NCI-H2029 (cell line): ENCODE measurements at places on chromosomes 7 and 10.

DNA sequence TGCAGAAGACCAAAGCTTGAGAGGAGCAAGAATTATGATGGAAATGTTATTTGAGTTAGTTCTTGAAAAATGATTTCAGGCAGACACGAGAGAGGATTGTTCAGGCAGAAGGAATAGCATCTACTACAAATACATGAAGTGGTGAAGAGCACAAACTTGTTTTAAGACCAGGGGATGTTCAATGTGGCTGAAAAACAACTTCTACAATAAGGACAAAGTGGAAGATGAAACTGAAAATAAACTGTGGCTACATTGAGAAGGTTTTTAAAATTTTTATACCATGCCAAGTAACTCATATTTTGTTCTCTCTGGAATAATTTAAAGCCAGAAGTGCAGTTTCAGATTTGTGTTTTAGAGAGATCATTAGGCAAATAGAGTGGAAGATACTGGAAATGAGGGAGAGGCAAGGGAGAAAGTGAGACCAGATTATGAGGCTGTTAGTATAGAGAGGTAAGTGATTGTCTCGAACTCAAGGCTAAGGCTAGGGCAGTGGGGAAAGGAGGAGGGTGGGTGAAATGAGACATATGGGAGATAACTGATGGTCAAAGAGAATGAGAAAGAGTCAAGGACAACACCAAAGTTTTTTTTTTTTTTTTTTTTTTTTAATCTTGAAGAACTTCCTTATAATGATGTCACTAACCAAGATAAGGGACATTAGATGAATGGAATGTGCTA, 115.4 kb downstream of the MDFIC start:
- no peak for DNase-seq

GRCh38 chr10:124998624-124999291, 56.8 kb downstream of the ZRANB1 start:
- DNase-seq, result no peak

GRCh38 chr10:2933071-2933470, 134.3 kb upstream of the PFKP start:
- no peak for DNase-seq

DNA sequence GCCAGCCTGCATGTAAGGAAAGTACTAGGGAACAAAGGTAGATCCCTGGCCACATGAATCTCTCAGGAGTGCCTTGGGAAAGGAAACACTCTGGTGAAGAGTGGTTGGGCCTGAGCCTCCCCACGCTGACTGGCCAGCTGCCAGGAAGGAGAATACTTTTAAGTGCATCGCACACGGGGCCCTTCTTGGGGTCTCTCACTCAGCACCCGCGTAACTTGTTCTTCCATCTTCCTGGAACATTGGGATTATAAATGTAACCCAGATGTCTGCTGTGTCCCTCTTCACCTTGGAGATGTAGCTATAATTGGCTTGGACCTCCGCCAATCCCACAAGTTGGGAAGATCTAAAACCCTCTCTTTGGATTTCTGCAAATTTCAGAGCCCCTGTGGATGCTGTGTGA, 4.4 kb upstream of the GLI3 start:
- no peak for DNase-seq

GRCh38 chr7:155296006-155296787, 1.5 kb upstream of the INSIG1 start:
- DNase-seq, result no peak

GRCh38 chr10:126953886-126954285, 48.7 kb downstream of the DOCK1 start:
- DNase-seq, result no peak

- no peak for DNase-seq
Measured at GRCh38 chr10:4396401-4397283, 429.4 kb upstream of the AKR1E2 start.

- DNase-seq, result no peak
Measured at GRCh38 chr7:1610013-1610677, 40.3 kb upstream of the PSMG3 start.

- no peak for DNase-seq
Measured at GRCh38 chr10:38118072-38118807, 24.1 kb downstream of the ZNF37A start.

DNA sequence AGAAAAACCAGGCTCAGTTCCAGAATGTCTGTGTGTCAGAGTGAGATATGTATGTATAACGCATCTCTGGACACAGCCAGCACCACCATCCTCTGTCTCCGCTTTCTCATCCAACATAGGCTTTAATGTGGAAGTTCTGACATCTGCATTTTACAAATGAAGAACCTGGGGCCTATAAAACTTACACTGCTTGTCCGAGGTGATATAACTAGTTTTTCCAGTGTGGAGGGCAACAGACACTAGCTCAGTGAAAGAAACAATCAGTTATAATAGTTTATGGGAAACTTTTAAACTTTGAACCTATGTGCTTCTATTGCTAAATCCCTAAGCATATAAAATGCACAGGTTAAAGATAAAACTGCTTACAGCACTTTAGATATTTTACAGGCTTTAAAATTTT, 208.7 kb downstream of the CRPPA start:
- no peak for DNase-seq

DNA sequence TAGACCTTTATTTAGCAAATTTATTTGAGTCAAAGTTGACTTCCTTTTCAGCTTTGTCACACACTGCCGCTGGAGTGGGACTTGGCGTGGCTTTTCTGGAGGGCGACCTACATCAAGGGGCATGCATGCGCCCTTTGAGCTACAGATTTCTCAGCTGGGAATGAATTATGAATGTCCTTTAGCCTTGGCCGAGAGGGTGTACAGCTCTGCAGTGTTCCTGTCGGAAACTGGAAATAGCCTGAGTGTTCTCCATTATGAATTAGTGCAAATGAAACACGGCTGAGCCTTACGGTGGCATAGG, 79.7 kb downstream of the GLRX3 start:
- no peak for DNase-seq

GRCh38 chr7:141847996-141848395, 6.7 kb upstream of the PRSS37 start:
- peak; percentile 12 for DNase-seq

GRCh38 chr7:132407764-132408163, 168.5 kb downstream of the PLXNA4 start:
- DNase-seq, result no peak

GRCh38 chr7:143728333-143728862, 29.1 kb downstream of the CTAGE6 start:
- no peak for DNase-seq

GRCh38 chr7:111356941-111357340, 205.4 kb downstream of the IMMP2L start:
- no peak for DNase-seq

- no peak for DNase-seq
Measured at GRCh38 chr10:24727786-24728185, 4.1 kb upstream of the ARHGAP21 start.

DNA sequence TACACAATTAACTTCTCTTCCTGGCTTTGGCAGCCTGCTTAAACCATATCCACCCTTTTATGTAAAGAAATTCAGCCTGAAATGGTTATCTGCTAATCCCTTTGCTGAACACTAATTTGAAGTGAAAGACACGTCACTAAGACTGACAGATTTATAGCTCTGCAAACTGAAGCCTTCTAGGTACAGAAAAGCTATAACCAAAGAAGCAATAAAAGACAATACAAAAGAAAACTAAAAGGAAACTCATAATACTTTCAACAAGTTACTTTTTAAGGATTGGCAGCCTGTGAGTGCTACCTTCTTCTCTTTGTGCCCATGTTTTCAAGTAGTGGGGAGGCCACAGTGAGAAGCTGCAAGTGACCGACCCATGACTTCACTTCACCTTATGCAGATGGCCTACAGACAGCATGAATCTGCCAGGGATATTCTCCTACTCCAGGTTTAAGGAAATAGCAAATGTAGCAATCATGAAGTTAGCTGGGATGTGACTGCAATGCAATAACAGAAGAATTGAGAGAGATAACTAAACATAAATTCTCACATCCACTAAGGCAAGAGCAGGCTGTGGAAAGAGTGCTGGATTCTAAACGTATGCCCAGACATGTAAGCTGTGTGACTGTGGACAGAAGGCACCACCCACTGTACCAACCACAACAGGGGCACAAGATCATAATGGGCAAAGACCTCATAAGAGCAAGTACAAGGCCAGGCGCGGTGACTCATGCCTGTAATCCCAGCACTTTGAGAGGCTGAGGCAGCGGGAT, 10.7 kb upstream of the SPOCK2 start:
- no peak for DNase-seq

GRCh38 chr7:154864523-154864891, 138.4 kb downstream of the PAXIP1 start:
- DNase-seq, result no peak

- DNase-seq, result no peak
Measured at GRCh38 chr7:144869082-144869481, 33.2 kb upstream of the TPK1 start.

DNA sequence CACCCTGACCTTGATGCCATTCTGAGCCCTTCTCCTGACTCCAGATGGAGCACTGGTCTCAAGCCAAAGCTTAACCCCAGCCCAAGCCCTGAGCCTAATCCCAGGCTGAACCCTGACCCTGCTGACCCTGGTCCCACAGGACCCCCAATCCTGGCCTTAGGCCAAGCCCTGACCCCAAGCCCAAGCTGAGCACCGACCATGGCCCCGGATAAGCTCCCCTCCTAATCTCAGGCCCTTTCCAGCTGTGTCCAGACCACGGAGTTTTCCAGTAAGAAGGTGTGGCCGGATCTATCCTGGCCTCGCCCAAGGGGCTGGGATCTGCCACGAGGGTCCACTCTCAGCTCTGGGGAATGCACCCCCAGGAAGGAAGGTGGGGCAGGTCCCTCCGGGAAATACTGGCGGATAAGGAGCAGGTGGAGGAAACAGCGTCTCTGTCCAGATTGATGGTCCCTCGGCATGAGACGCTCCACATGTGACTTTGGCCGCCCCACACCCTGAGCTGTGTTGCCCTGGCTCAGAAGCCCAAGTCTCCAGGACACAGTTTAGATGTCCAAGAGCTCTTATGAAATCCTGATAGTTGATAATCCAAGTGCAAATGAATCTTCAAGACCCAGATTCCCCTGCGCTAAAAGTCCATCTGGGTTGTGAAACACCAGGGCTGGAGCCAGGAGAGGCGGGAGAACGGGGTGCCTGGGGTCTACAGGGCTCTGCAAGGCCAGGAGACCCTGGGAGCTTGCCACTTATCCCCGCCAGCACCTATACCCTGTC, 10.4 kb downstream of the ELN start:
- DNase-seq, result no peak

GRCh38 chr7:66183700-66184099, 21.4 kb upstream of the TPST1 start:
- DNase-seq, result no peak

DNA sequence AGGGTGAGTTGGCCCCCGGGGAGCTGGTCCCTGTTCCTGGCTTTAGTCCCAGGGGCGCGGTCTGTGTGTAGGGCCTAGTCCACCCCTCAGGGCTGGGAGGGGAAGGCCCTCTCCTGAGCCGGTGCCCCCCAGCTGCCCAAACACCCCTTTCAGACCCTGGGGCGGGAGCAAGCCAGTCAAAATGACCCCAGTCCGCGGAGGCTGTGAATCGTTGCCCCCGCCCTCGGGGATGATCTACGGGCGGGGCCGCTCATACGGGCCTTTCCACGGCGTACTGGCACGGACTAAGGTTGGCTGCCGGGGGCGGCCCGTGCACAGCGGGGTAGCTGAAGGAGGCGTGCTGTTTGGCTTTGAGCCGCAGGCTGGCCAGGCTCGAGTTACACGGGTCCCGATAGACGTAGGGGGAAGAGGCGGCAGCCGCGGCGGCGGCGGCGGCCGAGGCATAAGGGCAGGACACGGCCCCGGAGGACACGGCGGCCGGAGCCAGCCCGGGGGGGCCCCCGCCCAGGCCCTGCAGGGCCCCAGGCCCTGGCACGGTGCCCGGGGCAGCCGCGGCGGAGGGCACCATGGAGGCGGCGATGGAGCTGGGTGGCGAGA, 4.3 kb downstream of the ELOVL3 start:
- peak; percentile 31 for DNase-seq

DNA sequence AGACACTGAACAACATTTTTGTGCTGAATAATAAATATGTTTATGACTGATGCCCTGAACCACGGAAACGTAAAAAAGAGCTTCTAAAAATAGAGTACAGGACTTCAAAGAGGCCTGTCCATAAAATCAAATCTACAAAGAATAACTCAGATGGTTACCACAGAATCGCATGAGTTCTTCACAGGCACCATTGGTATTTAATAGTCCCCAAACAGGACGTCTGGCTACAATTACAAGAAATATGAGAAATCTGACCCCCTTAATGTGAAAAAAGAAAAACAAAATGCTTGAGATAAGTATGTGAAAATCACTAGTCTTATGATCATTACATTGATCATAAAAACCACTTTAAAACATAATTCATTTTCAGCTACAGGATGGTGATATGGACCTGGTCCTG, 20.8 kb downstream of the CYTH3 start:
- DNase-seq, result no peak

GRCh38 chr10:18213271-18213670, 73.0 kb downstream of the CACNB2 start:
- no peak for DNase-seq

DNA sequence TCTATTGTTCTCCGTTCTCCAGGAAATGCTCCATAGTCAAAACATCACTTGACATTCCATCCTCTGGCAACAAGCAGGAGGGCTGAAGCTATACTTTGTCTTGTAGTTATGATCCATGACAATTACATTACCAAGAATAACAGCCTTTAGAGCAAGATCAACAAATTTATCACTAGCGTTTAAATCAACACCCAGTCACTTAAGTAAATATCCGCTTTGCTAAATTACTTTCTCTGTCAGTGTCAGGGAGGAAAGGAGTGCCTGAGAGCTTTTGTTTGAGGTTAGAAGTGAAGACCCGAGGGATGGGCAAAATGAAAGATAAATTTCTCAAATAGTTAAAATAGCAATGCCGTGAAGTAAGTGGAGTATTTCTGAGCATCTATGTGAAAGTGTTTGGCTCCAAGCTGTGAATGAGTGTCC, 236.1 kb upstream of the BMPER start:
- DNase-seq, result peak; percentile 73

- DNase-seq, result no peak
Measured at GRCh38 chr7:108037140-108037539, 34.2 kb upstream of the LAMB1 start.

DNA sequence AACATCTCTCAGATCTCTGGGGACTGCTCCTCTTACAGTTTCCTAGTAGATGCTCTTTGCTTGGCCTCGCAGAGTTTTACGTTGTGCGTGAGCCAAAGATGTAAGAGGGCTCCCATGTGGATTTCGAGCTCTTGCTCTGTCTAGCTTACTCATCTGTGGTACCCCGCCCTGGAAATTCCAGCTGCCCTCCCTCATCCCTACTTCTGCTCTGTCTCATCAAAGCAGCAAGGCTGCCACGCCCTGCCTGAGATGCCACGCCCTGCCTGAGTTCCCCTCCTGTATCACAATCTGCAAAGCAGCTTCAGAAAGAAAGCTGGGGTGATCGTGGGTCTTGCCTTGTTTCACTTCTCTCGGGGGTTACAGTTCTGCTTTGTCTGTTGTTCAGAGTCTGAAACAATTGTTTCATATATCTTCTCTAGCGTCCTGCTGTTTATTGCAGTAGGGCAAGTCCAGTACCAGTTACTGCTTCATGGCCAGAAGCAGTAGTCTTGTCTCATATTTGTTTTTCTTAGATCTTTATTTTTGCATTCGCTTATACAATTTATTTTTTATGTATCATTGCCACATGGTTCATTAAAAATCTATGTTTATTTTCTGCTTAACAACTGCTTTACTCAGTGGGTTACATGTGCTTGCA, 36.1 kb upstream of the CCNY start:
- DNase-seq, result no peak

- no peak for DNase-seq
Measured at GRCh38 chr7:42278344-42278743, 41.3 kb upstream of the GLI3 start.
